Neural crest cell (in vitro differentiated cells): ENCODE measurements at places on chromosomes 3 and 15.
A peak's percentile ranks its signal among the peaks of the same experiment; 100 is the strongest.

DNA sequence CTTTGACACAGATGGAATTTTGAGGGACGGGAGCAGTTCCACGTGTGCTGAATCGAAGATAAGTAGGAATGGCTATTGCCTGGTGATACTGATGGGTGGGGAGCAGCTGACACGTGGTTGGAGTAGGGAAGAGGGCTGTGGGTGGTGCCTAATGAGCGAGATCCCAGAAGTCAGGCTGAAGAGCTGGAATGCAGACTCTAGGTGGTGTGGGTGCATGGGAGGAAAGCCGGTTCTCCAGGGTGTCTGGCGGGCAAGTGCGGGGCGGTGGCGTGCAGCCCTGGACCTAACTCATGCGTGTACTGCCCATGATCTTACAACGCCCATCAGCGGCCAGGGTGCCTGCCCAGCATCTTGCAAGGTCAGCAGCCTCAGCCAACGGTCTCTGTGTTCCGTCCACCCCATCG lies 63.1 kb downstream of the ARNT2 start:
- H3K27ac ChIP-seq: no peak overlapping the region
- H3K36me3 ChIP-seq: peaks cover 32% of the 10 kb centered on the region
- H3K27me3 ChIP-seq: no peaks in the 10 kb centered on the region
- H3K4me3 ChIP-seq: no peak overlapping the region
- DNase-seq: no peak

DNA sequence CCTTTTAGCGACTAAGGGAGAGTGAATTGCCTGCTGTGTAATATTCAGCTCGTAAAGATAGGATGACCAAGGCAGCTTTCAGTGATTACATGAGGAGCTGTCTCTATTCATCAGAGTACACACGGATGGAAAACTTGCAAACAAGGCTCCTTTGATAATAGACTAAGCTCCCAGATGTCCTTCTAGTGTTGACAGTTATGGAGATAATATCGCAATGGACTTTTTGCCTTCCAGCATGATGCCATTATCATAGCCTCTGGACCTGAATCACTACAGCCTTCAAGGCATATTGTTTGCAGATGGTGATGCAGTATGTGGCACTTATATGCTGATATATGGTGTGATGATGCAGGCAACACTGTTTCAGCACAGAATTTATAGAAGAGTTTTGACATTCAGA lies 93.9 kb downstream of the ECT2 start:
- H3K4me1 ChIP-seq: peaks cover 34% of the 10 kb centered on the region
- no peaks in the 10 kb centered on the region for H3K36me3 ChIP-seq
- H3K4me3 ChIP-seq: no peak overlapping the region
- DNase-seq: no peak
- no peak overlapping the region for H3K27ac ChIP-seq

DNA sequence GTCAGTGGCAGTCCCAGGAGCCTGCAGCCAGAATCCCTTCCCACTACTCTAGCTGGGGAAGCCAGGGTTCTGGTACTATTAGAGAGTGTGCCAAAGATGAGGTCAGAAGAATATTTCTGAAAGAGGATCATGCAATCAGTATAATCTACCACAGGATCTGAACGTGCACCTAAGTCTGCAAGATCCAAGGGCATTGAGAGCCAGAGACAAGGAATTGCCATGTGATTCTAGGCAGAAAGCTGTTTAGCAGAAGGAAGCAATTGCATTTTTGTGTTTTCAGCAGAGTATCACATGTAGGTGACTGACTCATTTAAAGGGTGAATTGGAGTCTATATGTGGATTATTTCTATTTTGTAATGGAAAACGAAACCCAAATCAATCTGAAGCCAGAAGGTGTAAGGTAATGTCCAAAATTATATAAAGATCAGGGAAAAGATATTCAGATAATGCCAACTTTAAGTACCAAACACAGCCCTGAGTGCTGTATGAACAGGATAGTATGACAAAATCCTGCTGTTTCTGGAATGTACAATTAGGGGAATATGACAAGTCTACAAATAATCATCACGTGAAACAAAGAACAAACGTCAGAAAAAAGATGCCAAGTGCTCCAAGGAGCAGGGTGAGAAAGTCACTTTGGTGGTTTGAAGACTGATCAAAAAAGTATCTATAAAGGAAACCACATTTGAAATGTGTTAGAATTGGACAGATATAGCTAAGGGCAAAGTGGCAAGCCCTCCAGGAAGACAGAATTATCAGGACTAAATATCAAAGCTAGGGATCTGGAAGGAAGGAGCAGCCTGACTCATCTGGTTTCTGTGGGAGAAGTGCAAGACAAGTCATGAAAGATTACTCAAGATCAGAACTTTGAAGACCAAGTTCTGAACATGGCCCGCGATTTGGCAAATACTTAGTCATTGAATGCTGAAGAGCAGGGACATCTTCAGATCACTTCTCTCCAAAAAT lies 1036.6 kb downstream of the NTRK3 start:
- DNase-seq: no peak
- no peaks in the 10 kb centered on the region for H3K36me3 ChIP-seq
- H3K4me1 ChIP-seq: peaks cover 2% of the 10 kb centered on the region
- no peak overlapping the region for H3K4me3 ChIP-seq
- H3K27me3 ChIP-seq: no peaks in the 10 kb centered on the region

DNA sequence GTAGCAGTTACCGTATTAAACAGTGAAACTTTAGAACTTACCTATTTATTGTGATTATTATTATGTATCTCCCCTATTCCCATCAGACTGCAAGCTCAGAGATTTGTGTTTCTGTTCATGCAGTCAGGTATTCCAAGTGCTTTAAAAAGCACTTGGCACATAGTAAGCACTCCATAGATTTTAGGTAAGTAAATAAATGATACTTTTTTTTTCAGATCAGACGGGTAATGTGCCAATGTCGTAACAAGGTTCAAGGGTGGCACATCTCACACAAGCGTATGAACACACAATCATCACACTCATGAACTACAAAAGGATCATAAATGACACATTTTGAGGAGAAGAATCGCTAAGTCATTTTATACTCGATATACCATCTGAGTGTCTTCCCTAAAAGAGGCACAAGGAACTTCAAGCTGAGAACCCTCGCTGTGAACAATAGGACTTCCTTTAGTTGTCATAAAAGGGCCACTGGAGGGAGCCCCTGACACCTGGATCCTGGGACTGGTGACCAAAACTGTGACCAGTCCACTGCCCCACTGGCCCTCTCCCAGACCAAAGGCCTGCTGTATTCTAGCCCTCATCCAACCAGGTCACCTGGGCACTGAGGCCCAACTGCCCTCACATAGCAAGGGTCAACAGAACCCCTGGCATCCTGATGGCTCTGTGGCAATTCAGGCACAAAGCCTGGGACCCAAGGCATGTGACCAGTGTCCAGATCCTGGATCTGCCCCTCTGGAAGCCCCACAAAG lies 32.1 kb downstream of the KIF9 start:
- no peak overlapping the region for H3K27ac ChIP-seq
- H3K4me1 ChIP-seq: no peaks in the 10 kb centered on the region
- no peaks in the 10 kb centered on the region for H3K36me3 ChIP-seq
- no peak overlapping the region for H3K4me3 ChIP-seq
- no peaks in the 10 kb centered on the region for H3K27me3 ChIP-seq
- no peak for DNase-seq

- no peaks in the 10 kb centered on the region for H3K36me3 ChIP-seq
- DNase-seq: no peak
- H3K4me3 ChIP-seq: no peak overlapping the region
Observed at GRCh38 chr3:39188271-39189149, 3.9 kb downstream of the XIRP1 start.

DNA sequence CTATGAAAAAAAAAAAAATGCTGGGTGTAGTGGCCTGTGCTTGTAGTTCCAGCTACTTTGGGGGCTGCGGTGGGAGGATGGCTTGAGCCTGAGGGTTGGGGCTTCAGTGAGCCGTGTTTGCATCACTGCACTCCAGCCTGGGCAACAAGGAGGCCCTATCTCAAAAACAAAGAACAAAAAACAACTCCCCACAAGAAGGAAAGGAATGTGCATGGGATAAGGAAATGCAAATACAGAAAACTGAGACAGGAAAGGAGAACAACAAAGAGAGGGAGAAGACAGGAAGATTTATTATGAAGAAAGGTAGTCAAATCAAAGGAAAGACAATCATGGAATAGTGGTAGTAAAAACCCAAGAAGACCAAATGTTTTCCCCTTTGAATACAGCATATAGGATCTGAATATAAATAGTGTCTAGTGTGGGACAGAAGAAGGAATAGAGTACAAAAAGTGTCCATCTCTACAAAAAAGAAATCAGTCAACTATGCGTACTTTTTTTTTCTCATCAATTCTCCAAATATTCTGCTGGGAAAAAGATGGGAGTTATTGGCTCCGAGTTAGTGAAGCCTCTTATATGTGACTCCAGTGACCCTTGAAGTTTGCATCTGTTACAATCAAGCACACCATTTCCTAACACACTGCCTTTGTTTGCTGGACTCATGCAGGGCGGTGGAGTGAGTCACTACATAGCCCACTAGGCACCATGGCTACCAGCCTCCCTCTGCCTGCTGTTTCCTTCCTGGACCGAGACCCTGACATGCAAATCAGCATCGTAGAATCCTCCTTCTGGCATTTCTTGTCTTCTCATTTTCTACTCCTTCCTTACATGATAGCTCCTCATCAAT lies 101.2 kb upstream of the PTX3 start:
- H3K27ac ChIP-seq: peak overlapping the region; percentile 95
- peaks cover 2% of the 10 kb centered on the region for H3K36me3 ChIP-seq
- H3K4me1 ChIP-seq: peaks cover 48% of the 10 kb centered on the region
- no peaks in the 10 kb centered on the region for H3K27me3 ChIP-seq
- H3K4me3 ChIP-seq: peak overlapping the region; percentile 12

- H3K4me3 ChIP-seq: no peak overlapping the region
- no peak for DNase-seq
- no peak overlapping the region for H3K27ac ChIP-seq
- peaks cover 14% of the 10 kb centered on the region for H3K36me3 ChIP-seq
- H3K4me1 ChIP-seq: peaks cover 5% of the 10 kb centered on the region
- no peaks in the 10 kb centered on the region for H3K27me3 ChIP-seq
Observed at GRCh38 chr15:64642875-64643274, 132.5 kb downstream of the RBPMS2 start.

DNA sequence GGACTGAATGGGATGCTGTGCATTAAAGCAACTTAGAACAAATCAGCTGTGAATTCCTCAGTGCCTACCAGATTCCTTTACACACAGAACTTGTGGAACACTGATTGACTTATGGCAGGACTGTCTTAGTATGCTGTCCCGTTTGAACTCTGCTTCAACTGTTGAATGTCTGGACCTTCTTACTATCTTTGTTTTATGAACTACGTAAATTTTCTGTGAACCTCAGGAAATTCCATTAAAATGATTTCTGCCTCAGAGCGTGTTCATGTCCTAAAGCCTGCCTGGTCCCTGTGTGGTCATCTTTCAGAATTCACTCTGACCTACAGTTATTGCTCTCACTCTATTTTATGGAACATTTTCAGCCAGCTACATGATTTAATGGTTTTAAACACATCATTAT lies 29.4 kb upstream of the FBN1 start:
- DNase-seq: no peak
- no peak overlapping the region for H3K27ac ChIP-seq
- no peaks in the 10 kb centered on the region for H3K4me1 ChIP-seq
- no peaks in the 10 kb centered on the region for H3K27me3 ChIP-seq
- no peaks in the 10 kb centered on the region for H3K36me3 ChIP-seq
- no peak overlapping the region for H3K4me3 ChIP-seq

- no peak for DNase-seq
- H3K4me3 ChIP-seq: no peak overlapping the region
- H3K36me3 ChIP-seq: no peaks in the 10 kb centered on the region
- H3K4me1 ChIP-seq: no peaks in the 10 kb centered on the region
- H3K27ac ChIP-seq: no peak overlapping the region
- peaks cover 2% of the 10 kb centered on the region for H3K27me3 ChIP-seq
Observed at GRCh38 chr15:47139965-47140364, 577.3 kb upstream of the SEMA6D start.

DNA sequence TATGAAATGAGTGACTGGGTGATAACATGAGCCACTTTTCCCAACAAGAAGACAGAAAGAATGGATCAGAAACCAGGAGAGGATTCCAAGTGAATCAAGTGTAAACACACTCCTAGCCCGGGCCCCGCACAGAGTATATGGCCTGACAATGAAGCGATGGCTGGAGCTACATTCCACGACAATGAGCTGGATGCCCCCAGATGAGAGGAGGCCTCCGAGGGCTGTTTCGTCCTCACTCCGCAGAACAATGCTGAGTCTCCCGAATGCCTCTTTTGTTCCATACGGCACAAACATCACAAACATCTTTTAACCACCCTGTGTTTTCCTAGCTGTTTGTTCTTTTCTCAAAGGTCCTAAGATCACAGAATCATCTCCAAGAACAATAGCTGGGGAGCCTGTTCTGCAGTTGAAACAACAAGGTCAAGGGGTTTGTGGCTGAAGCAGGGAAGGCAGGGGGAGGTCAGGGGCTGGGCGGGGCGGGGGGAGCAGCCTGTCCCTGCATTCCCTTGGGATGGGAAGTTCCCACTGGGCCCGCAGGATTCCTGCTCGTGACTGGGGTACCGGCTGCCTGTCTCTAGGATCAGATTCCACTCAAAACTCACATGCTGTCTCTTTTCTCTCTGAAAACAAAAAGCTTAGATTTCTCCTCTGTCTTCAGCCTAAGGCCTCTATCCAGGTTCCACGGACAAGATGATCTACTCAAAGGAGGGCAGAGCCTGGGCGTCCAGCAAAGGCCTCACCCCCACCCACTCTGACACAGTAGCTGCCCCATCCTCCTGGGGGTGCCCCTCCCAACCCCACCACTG lies 151.3 kb downstream of the XXYLT1 start:
- DNase-seq: peak; percentile 20
- H3K4me1 ChIP-seq: peaks cover 26% of the 10 kb centered on the region
- peak overlapping the region; percentile 47 for H3K4me3 ChIP-seq
- H3K36me3 ChIP-seq: no peaks in the 10 kb centered on the region
- no peaks in the 10 kb centered on the region for H3K27me3 ChIP-seq

- DNase-seq: peak; percentile 24
- H3K27me3 ChIP-seq: no peaks in the 10 kb centered on the region
- peak overlapping the region; percentile 28 for H3K4me3 ChIP-seq
- peak overlapping the region; percentile 97 for H3K27ac ChIP-seq
Observed at GRCh38 chr3:172138792-172139507, 99.6 kb downstream of the FNDC3B start.

GRCh38 chr3:155178810-155179436 lies 98.8 kb downstream of the MME start:
- H3K4me3 ChIP-seq: no peak overlapping the region
- no peak overlapping the region for H3K27ac ChIP-seq
- H3K4me1 ChIP-seq: no peaks in the 10 kb centered on the region
- H3K27me3 ChIP-seq: no peaks in the 10 kb centered on the region
- DNase-seq: no peak

GRCh38 chr3:29516164-29516563 lies 235.3 kb downstream of the RBMS3 start:
- peaks cover 38% of the 10 kb centered on the region for H3K4me1 ChIP-seq
- no peak overlapping the region for H3K27ac ChIP-seq
- H3K36me3 ChIP-seq: no peaks in the 10 kb centered on the region
- DNase-seq: no peak
- H3K27me3 ChIP-seq: no peaks in the 10 kb centered on the region

GRCh38 chr3:15345066-15345607 lies 12.8 kb upstream of the SH3BP5 start:
- H3K36me3 ChIP-seq: no peaks in the 10 kb centered on the region
- no peak for DNase-seq
- no peak overlapping the region for H3K27ac ChIP-seq
- no peaks in the 10 kb centered on the region for H3K4me1 ChIP-seq
- peaks cover 18% of the 10 kb centered on the region for H3K27me3 ChIP-seq
